ENCODE measurements at places on chromosomes 6 and 20. TPM values are rescaled to one million over a fixed set of nuclear protein-coding genes. Genes with fewer than 3 reads are reported as not detected.

The NKAIN4 gene
- not detected for total RNA-seq

The NNAT gene
- 0.26 TPM for total RNA-seq

The LY86 gene
- not detected for total RNA-seq

The CD109 gene
- 31.4 TPM for total RNA-seq

The ME1 gene
- 9.1 TPM for total RNA-seq

The BPIFB2 gene
- not detected for total RNA-seq

The EFCAB8 gene
- under 0.01 TPM for total RNA-seq

The BPIFB6 gene
- not detected for total RNA-seq

The TTBK1 gene
- total RNA-seq: under 0.01 TPM

The TRIM15 gene
- total RNA-seq: not detected

The NKAIN2 gene
- total RNA-seq: not detected

The CTCFL gene
- not detected for total RNA-seq

The RPS18 gene
- 6,387 TPM for total RNA-seq

The GRM1 gene
- total RNA-seq: 0.17 TPM

The ZSCAN23 gene
- total RNA-seq: 6.1 TPM

The ADA gene
- 9.4 TPM for total RNA-seq

The HCK gene
- not detected for total RNA-seq

The TDRD6 gene
- 0.26 TPM for total RNA-seq

The TMEM244 gene
- 0.47 TPM for total RNA-seq

The HNF4A gene
- not detected for total RNA-seq

The SNTA1 gene
- total RNA-seq: 28.5 TPM

The SNX3 gene
- 178 TPM for total RNA-seq

The TREML1 gene
- total RNA-seq: not detected

The FHL5 gene
- total RNA-seq: not detected

The CST4 gene
- total RNA-seq: not detected

The MCCD1 gene
- not detected for total RNA-seq

The TUBB1 gene
- not detected for total RNA-seq

The KIF25 gene
- total RNA-seq: not detected

The SYCP2 gene
- total RNA-seq: 0.17 TPM

The KCNK16 gene
- not detected for total RNA-seq

The SFTA2 gene
- not detected for total RNA-seq

The CLVS2 gene
- under 0.01 TPM for total RNA-seq

The PARD6B gene
- 0.26 TPM for total RNA-seq

The PRL gene
- not detected for total RNA-seq

The CAP2 gene
- total RNA-seq: 0.86 TPM

The TINAG gene
- total RNA-seq: not detected

The RAET1G gene
- 10.5 TPM for total RNA-seq

The PERP gene
- 29.8 TPM for total RNA-seq

The LY6G5C gene
- total RNA-seq: 0.09 TPM

The C6orf58 gene
- not detected for total RNA-seq

The CALHM4 gene
- total RNA-seq: not detected

The IL17A gene
- total RNA-seq: not detected

The BPIFA1 gene
- total RNA-seq: not detected

The FOXQ1 gene
- 2.2 TPM for total RNA-seq

The RAET1E gene
- total RNA-seq: 1.4 TPM

The HMGCLL1 gene
- not detected for total RNA-seq

The SEL1L2 gene
- not detected for total RNA-seq

The TSHZ2 gene
- total RNA-seq: 0.63 TPM

The USP49 gene
- 2.4 TPM for total RNA-seq

The DCBLD1 gene
- total RNA-seq: 13.9 TPM

The EYS gene
- total RNA-seq: not detected

The TSBP1 gene
- total RNA-seq: not detected

The CDH26 gene
- total RNA-seq: 0.34 TPM

The ZNF165 gene
- 0.52 TPM for total RNA-seq

The SYTL3 gene
- total RNA-seq: 9.5 TPM
